ENCODE measurements at places on chromosomes 5 and 9.

GRCh38 chr5:55146543-55147151, 13.3 kb upstream of the GPX8 start:
- peak; percentile 70 for DNase-seq

DNA sequence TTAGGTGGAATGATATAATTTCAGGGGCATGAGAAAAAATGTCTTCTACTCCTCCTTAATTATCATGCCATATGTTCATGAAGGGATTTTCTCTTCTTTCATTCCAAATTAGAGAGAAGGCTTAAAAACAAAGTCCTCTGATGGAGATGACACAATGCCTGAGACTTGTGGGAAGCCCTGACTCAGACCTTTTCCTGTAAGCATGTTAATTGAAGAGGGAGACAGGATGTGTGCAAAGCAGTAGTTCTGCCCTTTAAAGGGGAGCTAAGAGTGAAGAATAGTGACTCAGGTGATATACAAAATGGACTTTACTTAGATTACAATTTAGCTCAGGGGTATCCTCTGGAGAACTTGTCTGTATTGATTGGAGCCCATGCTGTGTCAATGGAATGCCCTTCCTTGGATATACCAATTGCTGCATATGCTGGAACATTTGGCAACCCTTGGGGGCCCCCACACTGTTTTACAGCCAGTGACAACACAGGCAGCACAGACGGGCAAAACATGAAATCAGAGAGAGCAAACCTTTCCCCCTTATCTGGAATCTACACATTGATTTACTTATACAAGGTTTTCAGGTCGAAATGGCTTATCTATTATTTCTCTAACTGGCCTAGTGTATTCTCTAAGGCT, 81.3 kb downstream of the IZUMO3 start:
- DNase-seq, result no peak

DNA sequence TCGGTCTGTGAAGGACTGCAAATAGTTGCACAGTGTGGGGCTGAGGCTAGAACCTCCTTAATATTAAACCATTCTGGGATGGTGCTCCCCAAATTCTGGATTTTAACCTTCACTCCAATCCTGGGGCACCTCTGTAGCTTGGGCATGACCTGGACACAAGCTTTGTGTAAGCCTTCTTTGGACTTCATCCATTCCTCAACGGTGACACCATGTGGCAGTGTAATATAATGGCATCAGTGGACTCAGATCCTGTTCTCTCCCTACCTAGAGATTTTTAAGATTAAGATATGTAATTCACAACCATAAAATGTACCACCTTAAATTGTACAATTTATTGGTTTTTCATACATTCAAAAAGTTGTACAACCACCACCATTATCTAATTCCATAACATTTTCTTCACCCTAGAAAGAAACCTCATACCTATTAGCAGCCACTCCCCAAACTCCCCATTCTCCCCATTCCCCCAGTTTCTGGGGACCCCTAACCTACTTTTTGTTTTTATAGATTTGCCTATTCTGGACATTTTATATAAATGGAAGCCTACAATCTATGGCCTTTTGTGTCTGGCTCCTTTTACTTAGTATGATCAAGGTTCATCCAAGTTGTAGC, 4.8 kb upstream of the PLGRKT start:
- no peak for DNase-seq

DNA sequence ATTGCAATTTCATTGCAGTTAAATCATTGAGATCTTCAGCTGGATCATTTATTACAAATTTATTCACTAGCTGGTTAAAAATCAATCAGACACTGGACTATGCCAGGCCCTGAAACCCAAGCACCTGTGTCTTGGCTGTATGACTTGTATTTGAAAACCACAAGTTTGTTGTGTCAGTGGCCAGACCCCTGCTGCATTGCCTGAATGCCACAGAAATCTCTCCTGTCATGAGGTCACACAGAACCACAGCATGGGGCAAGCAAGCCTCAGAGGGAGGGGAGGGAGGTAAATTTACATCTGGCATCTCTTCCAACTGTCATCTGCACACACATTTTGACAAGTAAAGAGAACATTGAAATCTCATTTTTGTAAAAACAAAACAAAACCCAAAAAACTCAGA, 90.0 kb downstream of the ARRDC3 start:
- DNase-seq, result no peak

- no peak for DNase-seq
Measured at GRCh38 chr9:107142896-107143603, 140.0 kb upstream of the RAD23B start.

DNA sequence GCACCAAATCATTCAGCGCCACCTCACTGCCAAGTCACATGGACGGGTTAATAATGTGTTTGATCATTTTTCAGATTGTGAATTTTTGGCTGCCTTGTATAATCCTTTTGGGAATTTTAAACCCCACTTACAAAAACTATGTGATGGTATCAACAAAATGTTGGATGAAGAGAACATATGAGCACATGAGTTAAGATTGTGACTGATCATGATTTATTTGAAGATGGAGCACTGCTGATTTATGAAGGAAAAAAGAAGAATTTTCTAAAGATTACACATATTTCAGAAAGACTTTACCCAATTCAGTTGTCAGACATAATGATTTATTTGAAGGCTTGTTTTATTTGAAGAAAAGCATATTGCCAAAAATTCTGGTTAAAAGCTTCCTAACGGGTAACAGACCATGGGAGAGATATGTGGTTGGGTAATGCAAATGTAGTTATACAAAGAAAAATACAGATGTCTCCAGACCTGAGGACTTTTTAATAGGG, 37.4 kb downstream of the TNFAIP8 start:
- DNase-seq, result no peak

- no peak for DNase-seq
Measured at GRCh38 chr9:137280474-137281344, 3.2 kb downstream of the TOR4A start.

DNA sequence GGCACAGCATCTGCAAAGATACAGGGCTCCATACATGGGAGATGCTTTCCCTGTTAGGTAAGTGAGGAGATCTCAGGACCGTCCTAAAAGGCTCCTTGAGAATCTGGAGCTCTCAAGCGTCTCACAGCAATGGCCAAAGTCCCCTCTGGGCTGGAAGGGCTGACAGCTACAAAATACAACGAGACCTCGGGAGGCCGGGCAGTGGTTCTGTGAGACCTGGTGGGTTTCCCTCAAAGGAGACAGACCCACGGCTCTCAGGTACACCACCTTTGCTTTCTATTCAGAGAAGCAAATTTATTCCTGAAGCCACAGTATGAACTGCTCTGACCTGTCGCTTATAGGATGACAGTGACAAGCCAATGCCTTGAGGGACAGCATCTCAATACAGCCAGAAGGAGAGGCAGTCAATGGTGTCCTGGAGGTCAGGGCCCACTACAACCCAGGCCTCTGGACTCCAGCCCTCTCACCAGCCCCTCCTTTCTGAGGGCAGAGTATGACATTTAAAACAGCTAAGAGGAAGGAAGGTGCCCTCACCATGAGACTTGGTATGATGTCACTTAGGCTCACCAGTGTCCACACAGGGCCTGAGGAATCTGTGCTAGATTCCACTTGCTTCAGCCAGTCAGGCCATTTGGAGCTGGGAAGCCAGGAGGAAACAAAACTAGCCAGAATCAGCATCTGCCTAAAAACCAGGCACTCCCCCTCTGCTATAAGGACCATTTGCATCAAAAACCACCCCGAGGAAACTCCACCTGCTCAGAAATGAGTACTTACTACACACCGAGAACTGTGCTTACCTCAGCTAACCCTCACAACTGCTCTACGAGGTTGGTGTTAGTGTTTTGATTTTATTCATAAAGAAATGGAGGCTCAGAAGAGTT, 86.5 kb upstream of the FSTL4 start:
- no peak for DNase-seq

DNA sequence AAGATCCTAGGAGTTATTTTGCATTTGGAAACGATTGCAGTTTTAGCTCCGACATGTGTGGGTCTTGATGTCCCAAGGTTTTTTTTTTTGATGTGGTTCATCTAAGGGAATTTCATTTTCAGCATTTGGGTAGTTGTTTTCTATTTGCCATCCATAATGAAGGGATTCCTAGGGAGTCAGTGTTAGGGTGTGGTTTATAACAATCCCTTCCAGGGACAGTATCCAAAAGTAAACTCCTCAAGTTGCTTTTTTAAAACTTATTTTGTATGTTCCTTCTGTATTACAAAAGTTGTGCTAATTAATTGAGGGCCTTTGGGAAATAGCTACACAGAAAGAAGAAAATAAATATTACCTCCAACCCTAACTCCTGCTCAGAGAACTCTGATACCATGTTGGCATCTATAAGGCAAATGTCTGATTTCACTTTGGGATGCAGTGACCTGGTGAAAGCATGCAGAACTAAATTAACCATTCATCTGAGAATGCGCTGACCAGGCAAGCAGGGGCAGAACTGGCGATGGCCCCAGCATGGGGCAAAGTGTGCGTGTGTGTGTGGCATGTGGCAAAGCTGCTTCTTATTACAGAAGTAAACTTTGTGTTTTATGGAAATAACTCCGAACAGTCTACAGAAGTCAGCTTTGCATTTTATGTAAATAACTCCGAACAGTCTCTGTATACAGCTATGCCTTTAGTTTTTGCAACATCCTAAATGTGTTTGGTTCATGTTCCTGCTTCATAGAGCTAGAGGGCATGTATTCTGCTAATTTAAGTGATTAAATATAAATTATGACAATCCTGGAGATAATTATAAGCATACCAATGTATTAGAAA, 237.2 kb downstream of the TRPM3 start:
- no peak for DNase-seq

- no peak for DNase-seq
Measured at GRCh38 chr5:33299621-33300208, 141.1 kb upstream of the TARS1 start.

GRCh38 chr9:113386571-113387393, 10.0 kb upstream of the HDHD3 start:
- no peak for DNase-seq

DNA sequence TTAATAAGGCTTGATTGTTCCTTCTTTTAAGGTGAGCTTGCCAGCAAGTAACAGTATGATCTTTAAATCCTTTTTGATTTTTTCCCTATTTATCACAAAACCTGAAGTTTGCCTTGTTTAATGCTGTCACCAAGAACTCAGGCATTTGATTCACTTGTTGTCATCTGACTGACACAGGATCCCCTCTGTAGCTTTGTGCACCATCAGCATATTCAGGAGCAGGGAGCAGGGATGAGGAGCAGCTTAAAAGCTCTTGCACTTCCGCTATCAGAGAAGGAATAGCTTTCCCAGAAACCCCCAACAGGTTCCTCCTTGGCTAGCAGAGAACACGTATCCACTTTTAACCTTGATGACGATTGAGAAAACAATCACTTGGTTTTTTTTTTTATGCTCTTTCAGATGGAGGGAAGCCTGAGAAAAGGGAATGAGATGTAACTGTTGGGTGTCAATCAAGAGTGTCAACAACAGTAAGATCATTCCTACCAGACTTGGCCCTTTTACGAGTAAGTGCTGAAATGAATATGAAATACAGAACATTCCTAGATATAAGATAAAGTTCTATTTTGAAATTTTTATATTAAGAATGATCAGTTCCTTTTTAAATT, 433.1 kb upstream of the CDH18 start:
- DNase-seq, result no peak

DNA sequence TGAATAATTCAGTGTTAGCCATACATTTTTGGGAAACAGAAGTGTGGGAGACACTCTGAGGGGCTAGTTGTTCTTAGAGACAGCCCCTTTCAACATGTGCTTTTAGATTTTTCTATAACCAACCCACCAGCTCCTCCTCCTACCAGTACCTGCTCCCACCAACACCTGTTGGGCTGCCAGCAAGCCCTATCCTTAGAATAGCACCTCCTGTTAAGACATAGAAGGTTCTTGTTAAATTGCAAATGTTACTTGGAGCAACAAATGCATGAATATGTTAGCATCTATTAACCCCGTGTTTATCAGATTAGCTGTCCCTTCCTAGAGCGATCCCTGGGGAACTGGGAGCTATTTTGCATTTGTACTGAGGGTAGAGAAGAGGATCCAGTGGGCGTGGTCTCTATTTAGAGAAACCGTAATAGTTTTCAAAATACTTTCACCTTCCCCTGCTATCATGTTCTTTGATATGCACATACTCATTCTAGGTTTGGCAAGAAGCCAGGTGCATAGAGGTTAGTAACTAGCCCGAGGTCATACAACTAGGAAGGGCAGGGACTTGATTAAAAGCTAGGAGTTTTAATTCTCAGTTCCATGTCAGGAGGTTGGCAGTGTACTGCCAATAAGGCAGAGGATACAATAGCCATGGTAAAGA, 334.4 kb downstream of the KCTD16 start:
- no peak for DNase-seq

DNA sequence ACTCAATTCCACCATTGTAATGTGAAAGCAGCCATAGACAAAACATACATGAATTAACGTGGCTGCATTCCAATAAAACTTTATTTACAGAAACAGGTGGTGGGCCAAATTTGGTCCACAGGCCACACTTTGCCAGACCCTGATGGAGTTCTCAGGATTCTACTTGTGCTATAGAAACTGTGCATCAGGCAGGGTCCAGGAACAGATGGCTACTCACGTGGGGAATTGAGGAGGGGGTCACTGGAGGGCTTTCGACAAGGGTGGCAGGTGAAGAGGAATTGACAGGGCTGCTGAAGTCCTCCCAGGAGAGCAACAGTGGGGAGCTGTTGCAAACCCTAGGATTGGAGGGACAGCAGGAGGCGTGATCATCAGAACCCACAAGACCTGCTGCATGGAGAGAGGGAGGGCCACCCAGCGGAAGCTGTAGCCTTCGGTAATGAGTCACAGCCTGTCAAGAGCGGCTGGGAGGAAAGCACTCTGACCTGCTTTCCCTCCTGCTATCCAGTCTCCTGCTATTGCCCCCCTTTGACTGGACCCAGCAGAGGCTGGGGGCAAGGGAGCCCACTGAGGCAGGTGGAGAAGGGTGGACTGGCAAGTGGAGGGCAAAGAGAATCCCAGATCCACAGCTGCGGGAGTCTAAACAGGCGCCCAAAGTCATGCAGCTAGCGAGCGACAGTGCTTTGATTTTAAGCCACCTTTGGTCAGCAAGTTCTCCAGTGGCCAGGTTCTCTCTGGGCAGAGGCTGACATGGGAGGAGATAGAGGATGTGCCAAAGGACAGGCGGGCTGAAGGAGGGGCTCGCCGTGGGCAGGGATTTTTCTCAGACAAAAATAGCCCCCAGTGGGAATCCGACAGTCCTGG, 138.3 kb upstream of the SMIM23 start:
- DNase-seq, result no peak

DNA sequence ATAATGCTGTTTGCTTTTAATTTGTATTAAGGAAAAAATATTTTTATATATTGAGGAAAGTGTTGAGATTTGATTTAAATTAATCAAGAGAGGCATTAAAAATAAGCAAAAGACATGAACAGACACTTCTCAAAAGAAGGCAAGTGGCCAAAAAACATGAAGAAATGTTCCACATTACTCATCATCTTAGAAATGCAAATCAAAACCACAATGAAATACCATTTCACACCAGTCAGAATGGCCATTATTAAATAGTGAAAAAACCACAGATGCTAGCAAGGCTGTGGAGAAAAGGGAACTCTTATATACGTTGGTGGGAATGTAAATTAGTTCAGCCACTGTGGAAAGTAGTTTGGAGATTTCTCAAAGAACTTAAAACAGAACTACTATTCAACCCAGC, 45.9 kb downstream of the RANBP17 start:
- DNase-seq, result no peak
